ENCODE measurements at places on chromosomes 1 and 21.

DNA sequence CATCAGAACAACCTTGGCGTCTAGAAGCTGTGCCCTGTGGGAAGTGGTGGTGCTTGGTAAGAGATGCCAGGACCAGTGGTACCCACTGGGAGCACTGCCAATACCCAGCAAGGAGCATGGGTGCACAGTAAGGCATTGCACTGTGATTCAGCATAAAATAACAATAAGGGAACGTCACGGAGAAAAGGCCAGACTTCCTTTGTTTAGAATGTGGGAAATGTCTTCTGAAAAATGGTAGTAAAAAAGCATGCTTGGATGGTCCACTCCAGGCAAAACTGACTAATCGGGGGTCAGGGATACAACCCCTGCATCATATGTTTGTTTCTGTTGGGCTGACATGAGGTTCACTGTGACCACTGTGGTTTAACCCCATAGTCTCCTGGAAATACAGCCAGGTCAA, 14.7 kb downstream of the METTL18 start:
- no peak for DNase-seq

DNA sequence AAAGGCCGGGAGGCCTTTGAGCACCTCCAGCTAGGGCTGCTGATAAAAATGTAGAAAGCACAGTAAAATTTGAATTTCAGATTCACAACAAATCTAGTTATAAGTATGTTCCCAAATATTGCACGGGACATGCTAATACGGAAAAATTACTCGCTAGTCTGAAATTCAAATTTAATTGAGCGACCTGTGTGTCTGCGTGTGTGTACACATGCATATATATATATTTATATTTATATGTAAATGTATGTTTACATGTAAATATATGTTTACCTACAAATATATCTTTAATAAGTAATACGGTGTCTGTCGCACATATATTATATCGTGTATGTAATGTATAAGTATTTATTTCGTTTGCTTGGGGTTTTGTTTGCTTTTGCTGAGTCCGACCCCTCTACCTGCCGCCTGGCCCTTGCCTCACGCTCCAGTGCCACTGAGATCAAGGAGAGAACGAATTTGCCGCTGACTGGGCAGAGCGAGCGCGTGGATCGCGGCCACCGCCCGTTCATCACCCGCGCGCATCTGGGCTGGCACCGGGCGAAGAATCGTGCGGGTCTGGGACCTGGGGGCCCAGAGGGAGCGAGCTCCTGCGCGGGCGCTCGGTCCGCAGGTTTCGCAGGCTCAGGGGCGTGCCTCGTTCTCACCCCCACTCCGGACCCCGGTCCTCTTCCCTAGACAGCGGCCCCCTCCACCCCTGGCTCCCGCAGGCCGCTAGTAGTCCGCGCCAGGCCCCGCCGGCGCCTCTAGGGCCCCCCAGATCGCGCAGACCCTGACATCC, 534 bp upstream of the WRAP73 start:
- DNase-seq = no peak

DNA sequence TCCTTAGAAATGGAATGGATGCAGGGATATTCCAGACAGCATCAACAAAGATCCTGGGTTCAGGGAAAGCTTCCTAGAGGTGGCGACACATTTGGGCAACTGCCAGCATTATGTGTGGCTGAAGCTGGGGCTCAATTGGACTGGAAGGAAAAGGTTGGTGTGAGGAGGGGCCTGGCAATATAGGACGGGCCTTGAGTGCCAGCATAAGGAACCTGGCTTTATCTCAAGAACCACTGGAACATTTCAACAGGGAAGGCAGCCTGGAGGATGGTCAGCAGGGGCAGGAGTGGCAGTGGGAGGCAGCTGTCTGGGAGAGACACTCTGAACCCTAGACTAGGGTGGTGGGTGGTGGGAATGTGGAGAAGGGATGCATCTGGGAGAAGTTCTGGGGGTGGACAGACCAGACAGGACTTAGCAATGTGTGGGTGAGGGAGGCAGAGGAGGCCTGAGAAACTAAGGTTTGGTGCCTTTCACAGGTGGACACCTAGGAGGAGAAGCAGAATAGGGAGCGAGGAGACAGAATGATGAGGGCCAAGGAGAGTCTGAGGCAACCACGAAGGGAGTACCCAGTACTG, 3.5 kb downstream of the SH3BGRL3 start:
- no peak for DNase-seq

DNA sequence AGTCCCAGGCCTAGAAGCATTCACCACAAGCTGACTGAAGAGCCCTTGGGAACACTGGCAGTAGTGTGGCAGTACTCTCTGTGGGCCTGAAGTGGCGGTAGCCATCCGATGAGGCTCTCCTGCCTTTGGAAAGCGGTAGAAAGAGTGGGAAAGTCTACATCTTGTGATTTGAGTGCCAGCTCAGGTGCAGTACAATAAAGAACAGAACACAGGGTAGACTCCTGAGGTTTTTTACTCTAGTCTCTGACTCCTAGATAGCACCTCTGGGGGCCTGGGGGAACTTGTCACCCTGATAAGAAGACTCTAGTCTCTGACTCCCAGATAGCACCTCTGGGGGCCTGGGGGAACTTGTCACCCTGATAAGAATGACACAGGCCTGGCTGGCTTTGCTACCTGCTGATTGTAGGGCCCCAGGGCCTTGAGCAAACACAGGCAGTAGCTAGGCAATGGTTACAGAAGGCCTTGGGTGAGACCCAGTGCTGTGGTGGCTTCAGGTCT, 18.0 kb upstream of the IL20 start:
- DNase-seq = no peak

DNA sequence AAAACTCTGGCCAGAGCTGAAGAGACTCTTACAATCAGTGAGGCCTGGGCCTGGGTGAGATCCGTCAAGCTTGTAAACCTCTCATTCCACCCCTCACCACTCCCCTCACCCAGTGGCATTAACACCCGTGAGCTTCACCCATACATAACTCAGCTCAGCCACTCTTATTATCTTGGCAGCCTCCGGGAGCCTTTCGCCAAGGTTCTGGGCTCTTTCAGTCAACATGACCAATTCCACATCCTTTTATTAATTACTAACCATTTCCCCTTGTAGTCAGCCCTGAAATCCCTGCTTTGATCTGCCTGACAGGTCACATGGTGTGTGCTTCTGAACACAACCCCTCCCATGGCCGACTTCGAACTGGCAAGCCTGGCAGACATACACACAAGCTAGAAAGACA, 134.8 kb downstream of the SETD4 start:
- peak; percentile 44 for DNase-seq
